T-helper 17 cell (primary cell): ENCODE measurements at places on chromosomes 2 and 18.

DNA sequence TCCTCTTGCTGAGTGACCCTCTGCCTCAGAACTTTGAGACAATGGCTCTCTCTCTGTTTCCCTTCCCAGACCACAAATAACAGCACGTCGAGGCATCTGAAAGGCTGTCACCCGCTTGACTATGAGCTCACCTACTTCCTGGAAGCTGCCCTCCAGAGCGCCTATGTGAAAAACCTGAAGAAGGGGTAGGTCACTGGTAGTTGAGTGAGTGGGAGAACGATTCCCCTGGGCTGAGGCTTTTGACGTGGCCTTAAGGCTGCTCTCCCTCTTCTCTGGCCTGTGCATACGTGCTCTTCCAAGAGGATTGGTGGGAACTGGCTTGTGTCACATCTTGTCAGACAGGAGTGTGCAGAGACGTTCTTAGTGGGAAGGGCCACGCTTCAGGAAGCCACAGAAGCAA, 63.1 kb upstream of the MCFD2 start:
- no peak for DNase-seq

DNA sequence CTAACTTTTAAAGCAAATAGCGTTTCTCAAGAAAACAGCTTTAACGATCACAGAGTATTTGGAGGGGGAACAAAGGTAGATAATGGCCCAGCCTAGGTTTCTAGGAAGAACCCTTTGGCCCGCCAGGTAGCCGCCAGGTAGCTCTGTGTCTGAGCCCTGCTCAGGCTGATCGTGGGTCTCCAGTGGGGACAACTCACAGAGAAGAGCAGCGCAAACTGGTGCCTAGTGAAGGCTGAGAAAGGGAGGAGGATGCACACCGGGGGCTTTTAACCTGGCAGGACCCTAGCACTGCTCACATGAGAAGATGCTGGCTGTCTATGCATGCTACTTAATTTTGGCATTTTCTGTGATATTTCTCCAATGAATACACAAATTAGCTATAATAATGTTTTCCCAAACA, 5.8 kb downstream of the NGEF start:
- no peak for DNase-seq

GRCh38 chr2:97645695-97646629, at the start of gene COX5B:
Gene COX5B, plus strand, starts transcription at chr2:97646062. Its CDS starts 25 bp downstream, at chr2:97646087.
- peak; percentile 97 for DNase-seq

DNA sequence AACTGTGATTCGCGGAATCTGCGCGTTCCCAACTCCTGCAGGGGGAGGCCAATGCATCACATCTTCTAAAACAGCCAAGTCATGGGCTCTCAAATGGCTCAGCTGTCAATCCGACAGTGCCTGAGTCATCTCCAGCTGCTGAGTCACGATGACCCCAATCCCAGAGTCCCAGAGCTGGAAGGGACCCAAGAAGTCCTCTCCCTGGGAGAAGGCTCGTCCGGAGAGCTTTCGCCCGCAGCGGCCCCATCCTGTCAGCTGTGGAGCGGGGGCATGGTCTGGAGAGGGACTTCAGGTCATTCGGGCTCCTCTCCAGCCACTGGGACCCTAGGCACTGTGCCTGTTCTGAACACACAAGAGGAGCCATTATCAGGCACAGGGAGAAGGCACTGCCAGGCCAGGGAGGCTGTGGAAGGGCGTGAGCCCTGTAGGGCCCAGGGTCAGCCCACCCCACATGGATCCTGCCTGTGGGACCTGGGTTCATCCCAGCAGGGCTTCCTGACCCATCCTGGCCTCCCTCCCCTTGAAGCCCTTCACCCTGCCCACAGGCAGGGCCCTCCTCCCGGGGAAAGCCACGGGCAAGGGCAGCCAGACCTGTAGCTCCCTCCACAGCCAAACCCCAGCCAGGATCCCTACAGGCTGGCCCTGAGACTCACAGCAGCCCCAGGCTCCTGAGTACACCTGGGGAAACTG, 47.6 kb upstream of the GPC1 start:
- DNase-seq: no peak

- no peak for DNase-seq
Observed at GRCh38 chr2:113898081-113898480, 8.2 kb downstream of the ACTR3 start.

DNA sequence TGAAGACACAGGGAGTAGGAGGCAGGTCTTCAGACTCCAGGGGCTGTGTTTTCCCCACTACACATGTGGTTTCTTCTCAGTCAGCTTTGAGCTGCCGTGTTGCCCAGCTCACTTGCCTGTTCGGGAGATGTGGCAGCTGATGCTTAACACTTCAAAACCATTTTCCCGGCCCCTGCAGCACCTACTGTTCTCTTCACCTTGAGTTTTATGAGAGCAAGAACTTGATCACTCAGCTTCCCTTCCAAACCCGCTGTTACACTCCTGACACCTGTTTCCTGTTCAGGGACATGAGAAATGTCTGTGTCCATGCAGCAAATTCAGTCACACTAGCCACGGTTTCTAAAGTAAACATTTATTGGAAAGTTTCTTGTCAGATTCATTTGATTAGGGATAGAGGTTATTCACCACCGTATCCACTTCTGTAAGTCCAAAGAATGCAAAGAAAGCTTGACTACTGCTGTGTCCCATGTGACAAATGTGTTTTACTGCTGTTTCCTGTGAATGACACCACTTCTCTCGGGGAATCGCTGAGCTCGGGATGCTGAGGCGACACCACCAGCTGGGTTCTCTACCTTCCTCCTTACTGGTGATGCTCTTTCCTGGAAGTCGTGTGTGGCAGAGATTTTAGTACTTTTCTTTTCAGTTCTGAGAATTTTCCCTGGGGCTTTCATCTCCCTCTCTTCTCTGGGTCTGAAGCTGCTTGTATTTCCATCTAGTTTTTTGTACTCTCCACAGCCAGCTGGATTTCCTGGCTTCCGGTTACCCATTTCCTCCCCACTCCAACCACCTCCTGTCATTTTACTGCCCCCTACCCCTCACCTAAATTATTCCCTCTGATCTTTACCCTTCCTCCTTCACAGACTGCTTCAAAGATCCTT, 91.7 kb downstream of the KLF7 start:
- DNase-seq: no peak

DNA sequence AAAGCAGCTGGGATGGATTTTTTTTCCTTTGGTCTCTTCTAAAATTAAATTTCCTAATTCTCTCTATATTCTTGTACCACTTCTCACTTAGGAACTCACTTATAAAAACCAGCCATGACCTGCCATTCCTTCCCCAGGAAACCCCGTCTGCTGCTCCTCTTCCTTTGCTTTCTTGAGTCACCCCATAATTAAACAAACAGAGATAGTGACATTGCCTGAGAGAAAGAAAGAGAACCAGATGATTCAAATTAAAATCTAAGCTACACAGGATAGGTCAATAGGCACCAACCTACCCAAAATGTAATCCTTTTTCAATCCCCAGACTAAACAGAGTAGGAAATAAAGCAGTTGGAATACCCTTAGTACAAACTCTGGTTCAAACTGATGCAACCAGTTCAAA, 9.7 kb downstream of the STK39 start:
- no peak for DNase-seq

- no peak for DNase-seq
Observed at GRCh38 chr2:96923810-96924774, 54.2 kb upstream of the SEMA4C start.

- no peak for DNase-seq
Observed at GRCh38 chr2:11752906-11753305, 6.5 kb downstream of the LPIN1 start.

DNA sequence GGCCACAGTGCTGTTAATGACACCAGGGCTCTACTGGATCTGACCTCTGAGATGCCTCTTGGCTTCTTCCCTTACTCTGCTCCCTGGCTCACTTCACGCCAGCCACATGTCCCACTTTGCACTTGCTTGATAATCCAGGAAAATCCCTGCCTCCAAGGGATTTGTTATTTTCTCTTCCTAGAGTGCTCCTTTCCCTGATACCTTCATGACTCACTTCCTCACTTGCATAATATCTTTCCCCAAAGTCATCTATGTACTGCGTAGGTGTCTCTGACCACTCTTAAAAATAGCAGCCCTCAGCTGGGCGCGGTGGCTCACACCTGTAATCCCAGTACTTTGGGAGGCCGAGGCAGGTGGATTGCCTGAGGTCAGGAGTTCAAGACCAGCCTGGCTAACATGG, 572.3 kb downstream of the PLCL1 start:
- no peak for DNase-seq

DNA sequence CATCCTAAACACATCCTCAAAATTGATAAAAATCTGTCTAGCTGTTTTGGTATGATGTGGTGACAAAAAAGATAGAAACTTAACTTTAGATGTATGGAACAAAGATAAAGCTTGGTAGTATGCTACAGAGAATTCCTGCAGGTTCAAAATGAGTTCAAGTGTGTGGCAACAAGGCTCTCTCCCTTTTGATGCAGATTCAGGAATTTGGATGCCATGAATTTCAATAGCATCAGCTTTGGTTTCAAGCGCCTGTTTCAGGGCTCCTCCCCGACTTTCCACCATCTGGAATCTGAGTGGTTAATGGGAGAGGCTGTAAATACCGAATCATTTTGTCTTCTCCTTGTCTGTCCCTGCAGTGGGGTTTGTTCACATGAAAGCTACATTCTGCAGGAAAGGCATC, 180.6 kb downstream of the MTX2 start:
- DNase-seq: no peak

DNA sequence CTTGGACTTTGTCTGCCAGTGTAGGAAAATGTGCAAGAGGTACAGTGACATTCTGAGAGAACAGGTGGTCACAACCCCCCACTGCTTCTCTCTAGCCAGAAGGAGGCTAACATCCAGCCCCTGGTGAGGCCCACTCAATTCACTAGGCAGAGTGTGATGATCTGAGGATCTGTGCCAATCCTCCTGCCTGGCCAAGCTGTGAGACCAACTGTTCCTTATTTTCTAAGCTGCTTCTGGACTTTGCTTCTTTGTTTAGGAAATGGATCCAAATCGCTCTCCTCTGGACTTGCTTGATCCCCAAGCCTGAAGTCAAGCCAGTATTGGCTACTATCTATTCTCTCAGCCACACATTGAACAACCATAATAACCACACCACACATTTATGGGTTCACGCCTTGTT, 202.8 kb downstream of the PIK3C3 start:
- DNase-seq: no peak

DNA sequence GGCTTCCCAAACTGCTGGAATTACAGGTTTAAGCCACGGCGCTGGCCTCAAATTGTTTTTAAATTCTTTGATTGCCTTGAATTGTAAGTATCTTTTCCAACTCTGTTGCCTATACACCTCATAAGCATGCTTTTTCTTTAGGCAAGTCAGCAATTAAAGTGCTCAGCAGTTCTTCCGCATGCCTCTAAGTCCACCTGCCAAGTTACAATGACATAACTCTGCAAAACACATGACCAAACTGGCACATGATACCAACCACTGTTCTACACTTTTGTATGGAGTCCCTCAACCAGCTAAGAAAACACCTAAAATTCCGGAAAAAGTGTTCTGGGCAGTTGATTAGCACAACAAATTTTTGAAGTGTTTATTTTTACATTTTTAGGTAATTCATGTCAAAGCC, 5.1 kb downstream of the TXNL4A start:
- DNase-seq: no peak

DNA sequence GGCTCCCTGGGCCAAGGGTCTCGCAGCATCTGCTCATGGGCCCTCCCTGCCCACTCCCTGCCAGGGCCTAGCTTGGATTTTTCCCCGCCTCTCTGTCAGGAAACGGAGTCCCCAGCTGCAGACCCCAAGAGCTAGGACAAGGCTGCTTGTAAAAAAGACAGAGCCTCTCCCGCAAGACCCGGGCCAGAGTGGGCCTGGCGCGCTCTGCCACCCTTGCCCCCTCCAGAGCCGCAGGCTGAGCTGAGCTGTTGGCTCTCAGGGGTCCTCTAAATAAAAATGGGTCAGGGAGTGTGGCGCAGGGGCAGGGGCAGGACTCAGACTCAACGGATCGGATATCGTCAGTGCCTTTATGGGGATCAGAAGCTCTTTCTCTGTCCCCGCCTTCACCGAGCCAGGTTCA, 112.6 kb downstream of the CABLES1 start:
- no peak for DNase-seq

- DNase-seq: no peak
Observed at GRCh38 chr18:22494771-22495170, 77.1 kb upstream of the CTAGE1 start.

- DNase-seq: no peak
Observed at GRCh38 chr18:78602430-78602829, 377.2 kb upstream of the SALL3 start.

DNA sequence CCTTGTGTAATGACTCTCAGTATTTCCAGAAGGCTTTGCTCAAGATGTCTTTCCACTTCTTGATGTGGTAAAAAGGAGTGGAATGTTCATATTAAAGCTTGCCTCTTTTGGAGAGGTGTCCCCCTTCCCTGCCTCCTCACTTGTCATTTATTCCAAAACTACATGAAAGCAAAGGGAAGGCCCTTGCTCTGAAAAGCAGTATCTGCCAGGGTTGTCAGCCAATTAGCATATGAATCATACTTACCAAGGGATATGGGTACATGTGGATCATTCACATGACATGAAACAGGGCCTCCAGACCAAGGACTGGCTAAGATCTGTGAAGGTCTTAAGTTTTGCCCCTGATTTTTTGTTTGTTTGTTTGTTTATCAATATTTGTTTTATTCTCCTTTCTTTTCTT, 31.3 kb downstream of the ANXA4 start:
- DNase-seq: no peak

- no peak for DNase-seq
Observed at GRCh38 chr2:165634855-165635254, 159.2 kb downstream of the GALNT3 start.

DNA sequence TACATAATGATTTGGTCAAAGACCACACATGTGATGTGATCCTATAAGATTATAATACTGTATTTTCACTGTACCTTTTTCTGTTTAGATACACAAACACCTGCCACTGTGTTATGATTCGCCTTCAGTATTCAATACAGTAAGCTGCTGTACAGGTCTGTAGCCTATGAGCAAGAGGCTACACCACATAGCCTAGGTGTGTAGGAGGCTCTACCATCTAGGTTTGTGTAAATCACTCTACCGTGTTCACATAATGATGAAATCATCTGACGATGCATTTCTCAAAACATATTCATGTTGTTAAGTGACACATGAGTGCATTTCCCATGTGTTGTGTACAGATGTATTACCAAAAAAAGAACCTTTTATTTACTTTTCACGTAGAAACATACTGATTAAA, 74.5 kb downstream of the USP40 start:
- DNase-seq: no peak

GRCh38 chr2:5991305-5991968, 299.3 kb downstream of the SOX11 start:
- DNase-seq: no peak

- DNase-seq: no peak
Observed at GRCh38 chr18:37481072-37481471, 84.5 kb downstream of the CELF4 start.

- no peak for DNase-seq
Observed at GRCh38 chr2:23534771-23535170, 149.8 kb downstream of the KLHL29 start.

DNA sequence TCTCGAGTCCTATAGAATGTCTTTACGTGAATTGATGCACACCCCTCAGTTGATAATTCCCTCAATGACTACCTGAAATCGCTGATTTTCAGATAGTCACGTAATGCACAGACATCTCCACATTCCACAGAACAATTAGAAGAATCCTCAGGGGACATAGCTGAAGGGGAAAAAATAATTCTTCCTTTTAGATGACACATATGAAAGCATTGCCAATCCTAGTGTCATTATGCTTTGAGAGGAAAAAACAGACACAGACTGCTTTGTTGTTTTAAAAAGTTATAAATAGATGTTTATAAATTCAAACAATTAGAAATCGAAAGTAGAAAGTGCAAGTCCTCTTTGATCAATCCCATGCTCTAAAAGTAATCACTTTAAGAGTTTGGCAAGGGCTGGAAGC, 100.6 kb upstream of the FN1 start:
- DNase-seq: no peak

GRCh38 chr2:205245001-205245400, 437.3 kb upstream of the NRP2 start:
- DNase-seq: no peak
